ENCODE measurements at places on chromosomes 7 and 10.

DNA sequence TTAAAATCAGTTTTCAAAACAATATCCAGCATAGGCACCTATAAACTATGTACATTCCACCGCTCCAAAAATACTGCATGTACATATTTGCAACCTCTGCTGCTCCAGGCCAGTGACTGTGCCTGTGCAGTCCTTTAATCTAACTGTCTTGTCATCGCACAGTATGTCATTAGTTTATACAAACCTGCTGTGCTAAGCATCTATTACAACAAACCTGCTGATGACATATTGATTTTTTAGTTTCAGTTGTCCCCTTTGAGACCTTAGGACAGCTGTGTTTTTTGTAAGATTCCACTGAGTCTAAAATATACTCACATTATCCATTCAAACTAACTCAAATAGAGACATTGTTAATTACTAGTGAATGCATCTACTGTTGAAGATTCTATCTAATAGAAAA lies 33.1 kb downstream of the SEMA3C start:
- no peak for DNase-seq

- no peak for DNase-seq
Measured at GRCh38 chr7:128000048-128000447, 31.2 kb downstream of the LRRC4 start.

- no peak for DNase-seq
Measured at GRCh38 chr10:42707234-42707633, 68.9 kb upstream of the ZNF33B start.

DNA sequence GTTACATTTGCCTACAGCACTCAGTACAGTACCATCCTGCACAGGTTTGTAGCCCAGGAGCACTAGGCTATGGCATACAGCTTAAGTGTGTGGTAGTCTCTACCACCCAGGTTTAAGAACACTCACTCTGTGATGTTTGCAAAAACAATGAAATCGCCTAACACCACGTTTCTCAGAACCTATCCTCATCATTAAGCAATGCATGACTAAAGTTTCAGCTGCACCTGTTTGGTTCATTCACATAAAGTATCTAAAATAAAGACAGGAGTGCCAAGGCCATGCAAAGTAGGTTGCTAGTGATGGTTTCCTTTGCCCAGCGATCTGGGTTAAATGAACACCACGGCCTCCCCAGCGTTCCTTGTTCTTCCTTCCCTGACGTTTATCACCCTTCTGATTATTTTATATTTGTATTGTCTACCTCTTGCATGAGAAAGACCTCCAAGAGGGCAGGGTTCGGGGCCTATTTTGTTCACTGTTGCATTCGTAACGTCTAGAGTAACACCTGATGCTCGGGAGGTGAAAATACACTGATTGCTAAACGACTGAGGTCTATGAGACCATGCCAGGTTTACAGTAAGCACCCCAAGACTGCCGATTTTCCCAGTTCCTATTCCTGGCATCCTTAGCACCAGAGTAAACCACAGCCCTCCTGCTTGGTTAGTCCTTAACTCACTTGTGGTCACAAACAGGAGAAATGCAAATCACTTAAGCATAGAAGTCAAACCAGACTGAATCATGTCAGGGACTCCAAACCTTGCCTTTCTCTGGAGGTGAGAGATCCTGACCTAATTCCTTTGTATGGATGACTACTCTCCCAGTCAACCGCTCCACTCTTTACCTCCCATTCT lies 204.1 kb upstream of the NFE2L3 start:
- no peak for DNase-seq

DNA sequence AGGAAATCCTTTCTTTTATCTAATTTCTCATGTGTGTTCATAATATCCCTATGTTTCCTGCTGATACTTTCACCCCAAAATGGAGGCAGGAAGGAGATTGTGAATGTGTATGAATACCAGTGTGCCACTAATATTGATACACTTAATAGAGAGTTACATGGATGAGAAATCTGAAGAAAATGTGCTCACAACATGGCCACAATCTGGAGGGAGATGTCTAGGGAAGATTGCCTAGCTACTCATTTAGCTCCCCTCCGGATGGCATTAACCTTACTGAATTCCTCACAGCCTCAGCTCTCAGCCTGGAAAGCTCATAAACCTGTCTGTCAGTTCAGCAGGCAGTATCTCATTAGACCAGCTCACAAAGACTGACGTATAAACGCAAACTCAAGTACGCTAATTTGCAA lies 23.4 kb upstream of the DMTF1 start:
- no peak for DNase-seq

- DNase-seq, result no peak
Measured at GRCh38 chr10:52004342-52004949, 305.1 kb upstream of the CSTF2T start.

DNA sequence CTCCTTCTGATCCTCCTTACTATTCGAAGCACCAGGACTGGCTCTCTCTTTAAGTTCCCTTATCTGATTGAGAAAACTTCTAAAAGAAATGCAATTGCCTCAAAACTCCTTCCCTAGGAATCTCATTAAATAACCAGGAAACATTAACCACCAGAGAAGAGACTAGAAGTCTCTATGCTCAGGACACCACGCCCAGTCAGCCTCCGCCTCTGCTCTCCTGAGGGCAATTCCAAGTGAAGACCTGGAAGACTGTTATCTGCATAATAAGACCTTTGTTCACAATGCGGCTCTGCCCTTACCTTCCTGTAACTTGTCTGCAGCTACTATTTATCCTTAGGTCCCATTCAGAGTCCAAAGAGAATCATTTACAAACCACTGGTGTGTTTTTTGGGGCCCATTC lies 78.8 kb downstream of the ELMO1 start:
- DNase-seq, result no peak

GRCh38 chr7:150465414-150465813 lies 15.0 kb downstream of the GIMAP8 start:
- no peak for DNase-seq

DNA sequence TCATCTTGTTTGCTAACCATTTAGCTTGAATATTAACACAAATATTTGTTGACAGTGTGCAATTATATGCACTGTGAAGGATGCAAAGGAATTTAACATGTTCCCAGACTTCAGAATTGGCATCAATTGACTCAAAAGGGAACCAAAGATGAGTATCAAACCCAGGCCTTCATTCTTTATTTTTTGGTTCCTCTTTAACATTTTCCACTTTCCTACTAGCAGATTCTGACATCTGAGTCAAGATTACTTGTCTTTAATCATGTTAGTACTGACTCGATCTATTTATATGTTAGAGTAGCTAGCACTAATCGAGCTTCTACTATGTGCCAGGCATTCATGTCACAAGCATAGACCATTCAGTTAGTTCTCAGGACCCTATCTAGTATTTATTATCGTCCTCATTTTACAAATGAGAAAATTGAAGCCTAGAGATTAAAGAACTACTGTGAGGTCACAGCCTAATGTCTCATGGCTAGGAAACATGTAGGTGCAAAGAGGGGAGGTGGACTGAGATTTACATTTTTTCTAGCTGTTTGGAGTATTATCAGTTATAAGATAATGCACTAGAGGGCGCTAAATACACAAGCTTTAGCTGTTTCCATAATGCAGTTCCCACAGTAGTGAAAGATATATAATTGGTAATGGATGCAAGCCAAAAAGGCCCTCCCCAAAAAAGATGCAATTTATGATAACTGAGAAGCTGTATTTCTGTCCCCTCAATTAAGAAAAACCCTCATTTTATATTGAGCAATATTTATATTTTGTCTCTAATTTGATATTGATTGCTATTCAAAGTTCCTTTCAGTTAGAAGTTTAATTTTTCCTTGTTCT lies 32.9 kb upstream of the KMT2E start:
- no peak for DNase-seq

DNA sequence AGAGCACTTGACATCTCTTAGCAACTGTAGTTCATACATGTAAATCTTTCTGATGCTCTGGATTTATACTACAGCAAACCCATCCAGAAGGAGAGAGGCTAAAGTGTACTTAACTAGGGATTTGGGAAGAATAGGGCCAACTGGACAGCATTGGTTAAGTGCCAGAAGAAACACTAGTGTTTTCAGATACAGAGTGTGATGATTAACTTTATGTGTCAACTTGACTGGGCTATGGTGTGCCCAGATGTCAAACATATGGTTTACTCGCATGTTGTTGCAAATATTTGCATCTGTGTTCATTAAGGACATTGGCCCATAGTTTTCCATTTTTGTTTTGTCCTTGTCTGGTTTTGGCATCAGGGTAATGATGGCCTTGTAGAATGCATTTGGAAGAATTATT lies 384.7 kb upstream of the KCND2 start:
- no peak for DNase-seq

DNA sequence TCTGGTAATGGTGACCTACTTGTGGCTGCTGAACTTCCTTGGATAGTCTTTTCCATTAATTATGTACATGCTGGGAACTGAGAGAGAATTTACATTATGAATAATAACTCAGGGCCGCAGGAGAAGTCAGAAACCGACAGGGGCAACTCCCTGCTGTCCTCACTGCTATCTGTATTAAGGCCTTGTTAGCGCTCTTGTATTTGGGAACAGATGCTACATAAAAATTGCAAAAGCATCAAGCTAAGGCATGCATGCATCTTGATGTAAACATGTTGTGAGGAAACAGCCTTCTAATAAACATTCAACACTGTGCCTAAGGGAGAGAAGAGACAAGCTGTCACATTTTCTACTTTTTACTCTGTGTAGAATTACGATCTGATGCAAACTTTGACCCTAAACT lies 158.4 kb downstream of the PARD3 start:
- no peak for DNase-seq

- no peak for DNase-seq
Measured at GRCh38 chr10:123485341-123485960, 180.7 kb upstream of the GPR26 start.

GRCh38 chr7:127673902-127674301 lies 21.9 kb downstream of the SND1 start:
- DNase-seq, result no peak

DNA sequence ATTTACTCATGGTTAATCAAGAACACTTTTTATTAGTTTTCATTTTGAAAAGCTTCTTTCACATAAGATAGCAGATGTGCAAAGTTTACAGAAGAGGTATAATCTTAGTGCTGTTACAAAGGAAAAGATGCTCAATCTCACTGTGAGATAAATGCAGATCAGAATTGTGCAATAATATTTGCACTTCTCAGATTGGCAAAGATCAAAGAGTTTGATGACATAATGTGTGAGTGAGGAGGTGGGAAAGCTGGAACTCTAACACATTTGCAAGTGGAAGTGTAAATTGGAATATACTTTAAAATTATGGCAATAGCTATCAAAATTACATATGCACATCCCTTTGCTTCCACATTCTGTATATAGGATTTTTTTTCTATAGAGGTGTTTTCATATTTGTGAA lies 21.5 kb upstream of the STN1 start:
- no peak for DNase-seq

GRCh38 chr10:131387018-131387529 lies 75.6 kb upstream of the TCERG1L start:
- DNase-seq, result no peak

GRCh38 chr10:118409295-118409694 lies 67.2 kb upstream of the FAM204A start:
- no peak for DNase-seq

- no peak for DNase-seq
Measured at GRCh38 chr7:41311301-41311700, 391.6 kb downstream of the INHBA start.

DNA sequence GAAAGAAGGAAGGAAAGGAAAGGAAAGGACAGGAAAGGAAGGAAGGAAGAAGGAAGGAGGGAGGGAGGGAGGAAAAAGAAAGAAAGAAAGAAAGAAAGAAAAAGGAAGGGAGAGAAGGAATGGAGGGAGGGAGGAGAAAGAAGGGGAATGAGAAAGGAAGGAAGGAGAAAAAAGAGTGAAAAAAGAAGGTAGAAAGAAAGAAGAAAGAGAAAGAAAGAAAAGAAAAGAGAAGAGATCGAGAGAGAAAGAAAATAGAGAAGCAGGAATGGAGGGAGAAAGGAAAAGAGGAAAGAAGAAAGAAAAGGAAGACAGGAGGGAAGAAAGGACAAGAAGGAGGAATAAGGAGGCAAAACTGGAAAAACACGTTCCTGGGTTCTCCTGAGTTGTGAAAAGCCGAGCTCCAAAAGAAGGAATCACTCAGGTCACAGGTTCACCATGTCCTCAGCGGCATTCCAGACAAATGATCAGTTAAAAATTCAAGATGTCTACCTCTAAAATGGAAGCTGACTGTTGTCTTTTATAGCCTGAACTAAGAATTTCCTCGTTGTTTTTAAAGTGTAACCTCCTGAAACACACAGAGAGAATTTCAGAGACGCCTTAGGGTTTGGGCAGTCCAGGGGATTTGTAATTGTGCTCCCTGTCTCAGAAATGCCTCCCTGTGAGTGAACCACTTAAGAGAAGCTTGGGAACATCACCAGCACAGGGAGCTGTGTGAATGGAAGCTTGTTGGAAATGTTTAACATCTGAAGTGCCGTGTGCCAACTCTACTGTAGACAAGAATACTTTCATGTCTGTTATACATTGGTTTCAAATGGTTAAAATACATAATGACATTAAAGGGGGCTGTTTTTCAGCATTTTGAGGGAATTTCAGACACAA lies 80.7 kb downstream of the INHBA start:
- DNase-seq, result no peak

- no peak for DNase-seq
Measured at GRCh38 chr10:3806603-3807002, 21.6 kb upstream of the KLF6 start.

DNA sequence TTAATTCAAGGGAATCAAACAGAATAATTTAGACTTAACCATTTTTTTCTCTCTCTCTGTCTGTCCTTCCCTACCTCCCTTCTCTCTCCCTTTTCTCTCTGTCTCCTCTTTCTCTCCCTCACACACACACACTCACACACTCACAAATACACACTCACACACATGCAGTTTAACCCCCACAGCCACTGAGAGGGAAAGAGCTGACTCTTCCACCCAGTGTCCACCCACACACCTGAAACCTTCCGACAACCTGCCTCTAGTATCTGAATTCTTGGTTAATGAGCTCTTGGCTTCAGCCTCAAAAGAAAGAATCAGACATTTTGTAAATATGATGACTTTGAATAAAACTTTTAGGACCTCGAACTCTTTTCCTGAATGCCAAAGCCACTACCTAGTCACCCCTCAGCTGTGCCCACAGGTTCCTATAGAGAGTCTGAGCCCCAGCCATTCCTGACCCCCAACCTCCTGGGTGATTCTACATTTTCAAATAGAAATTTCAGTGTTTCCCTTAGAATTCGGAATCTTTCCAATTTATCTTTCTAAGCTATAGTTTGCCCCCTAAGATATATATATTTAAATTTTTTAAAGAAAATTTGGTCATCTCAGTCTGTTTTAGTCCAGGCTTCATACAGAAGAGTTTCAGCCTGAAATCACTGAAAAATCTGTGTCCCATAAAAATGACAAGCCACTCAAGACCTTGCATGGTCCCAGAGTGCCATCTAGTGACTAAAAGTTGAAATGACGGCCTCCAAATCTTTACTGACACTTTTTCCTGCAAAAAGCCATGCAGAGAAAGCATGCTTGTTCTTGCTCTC lies 202.8 kb downstream of the IPMK start:
- peak; percentile 2 for DNase-seq

- no peak for DNase-seq
Measured at GRCh38 chr7:157657741-157658740, 321.2 kb downstream of the DNAJB6 start.

- DNase-seq, result no peak
Measured at GRCh38 chr7:37796138-37796775, 52.1 kb upstream of the NME8 start.

- no peak for DNase-seq
Measured at GRCh38 chr7:79452495-79453265, 787 bp downstream of the MAGI2 start.

All from stimulated activated naive B cell treated with anti-CD40 and anti-IgM and Interleukin-4, amounts not matched to agents 10 μg/mL and 1 μg/mL and 100 μg/mL, for 72 hours (primary cell).